T-helper 2 cell (primary cell): ENCODE measurements at places on chromosomes 6 and 20.
A peak's percentile ranks its signal among the peaks of the same experiment; 100 is the strongest.

DNA sequence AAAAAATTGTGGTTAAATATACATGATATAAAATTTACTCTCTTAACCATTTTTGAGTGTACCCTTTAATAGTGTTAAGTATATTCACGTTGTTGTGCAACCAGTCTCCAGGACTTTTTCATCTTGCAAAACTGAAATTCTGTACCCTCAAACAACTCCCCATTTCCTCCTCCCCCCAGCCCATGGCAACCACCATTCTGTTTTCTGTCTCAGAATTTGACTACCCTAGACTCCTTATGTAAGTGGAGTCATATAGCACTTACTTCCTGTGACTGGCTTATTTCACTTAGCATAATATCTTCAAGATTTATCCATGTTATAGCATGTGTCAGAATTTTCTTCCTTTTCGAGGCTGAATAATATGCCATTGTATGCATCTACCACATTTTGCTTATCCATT lies 5.1 kb downstream of the VPS16 start:
- no peak for DNase-seq

DNA sequence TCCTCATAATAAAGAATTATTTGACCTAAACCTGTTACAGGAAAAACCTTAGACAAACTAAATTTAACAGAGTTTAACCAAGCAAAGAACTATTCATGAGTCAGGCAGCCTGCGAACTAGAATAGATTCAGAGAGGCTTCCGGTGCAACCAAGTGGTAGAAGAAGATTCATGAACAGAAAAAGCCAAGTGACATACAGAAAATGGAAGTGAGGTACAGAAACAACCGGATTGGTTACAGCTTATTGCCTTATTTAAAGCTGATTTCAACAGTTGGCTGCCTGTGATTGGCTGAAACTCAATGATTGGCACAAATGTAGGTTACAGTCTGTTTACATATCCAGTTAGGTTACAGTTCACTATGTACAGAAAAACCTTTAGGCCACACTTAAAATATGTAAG lies 10.1 kb downstream of the PPP1R3G start:
- no peak for DNase-seq

DNA sequence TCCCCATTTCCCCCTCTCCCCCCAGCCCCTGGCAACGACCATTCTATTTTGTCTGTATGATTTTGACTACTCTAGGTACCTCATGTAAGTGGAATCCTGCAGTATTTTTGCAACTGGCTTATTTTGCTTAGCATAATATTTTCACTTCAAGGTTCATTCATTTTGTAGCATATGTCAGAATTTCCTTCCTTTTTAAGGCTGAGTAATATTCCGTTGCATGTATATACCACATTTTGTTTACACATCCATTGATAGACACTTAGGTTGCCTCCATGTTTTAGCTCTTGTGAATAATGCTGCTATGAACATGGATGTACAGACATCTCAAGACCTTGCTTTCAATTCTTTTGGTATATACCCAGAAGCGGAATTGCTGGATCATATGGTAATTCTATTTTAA lies 1.4 kb upstream of the UQCC2 start:
- DNase-seq: no peak

DNA sequence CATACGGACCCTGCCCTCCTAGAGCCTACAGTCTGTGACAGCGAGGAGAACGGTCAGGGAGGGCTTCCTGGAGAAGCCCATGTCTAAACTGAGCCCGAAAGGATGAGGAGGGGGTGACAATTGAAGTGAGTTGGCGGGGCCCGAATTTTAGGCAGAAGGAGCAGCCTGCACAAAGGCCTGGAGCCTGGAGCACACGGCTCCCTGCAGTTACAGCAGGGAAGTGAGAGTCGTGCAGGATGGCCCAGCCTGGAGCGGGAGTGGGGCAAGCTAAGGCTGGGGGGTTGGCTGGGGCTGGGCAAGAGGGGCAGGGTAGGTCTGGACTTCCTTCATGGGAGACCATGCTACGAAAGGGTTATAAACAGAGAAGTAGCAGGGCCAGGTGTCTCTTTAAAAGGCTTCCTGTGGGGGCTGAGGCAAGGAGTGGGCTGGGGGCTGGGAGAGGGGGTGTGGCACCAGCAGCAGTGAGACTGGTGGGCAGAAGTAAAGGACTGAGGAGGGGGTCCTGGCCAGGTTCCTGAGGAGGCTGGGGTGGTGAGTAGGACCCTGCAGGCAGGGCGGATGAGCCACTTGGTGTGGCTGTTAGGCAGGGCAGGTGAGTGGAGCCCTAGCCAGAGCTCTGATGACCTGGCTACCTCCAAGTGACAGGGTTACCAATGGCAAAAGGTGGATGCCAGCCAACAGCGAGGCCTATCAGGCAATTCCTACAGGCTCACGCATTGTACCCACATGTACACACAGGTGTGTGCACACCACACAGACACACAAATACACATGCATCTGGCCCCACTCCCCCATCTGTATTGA lies 119.2 kb downstream of the MRPL14 start:
- no peak for DNase-seq

GRCh38 chr6:168746643-168747042 lies 305.7 kb downstream of the SMOC2 start:
- DNase-seq: no peak

DNA sequence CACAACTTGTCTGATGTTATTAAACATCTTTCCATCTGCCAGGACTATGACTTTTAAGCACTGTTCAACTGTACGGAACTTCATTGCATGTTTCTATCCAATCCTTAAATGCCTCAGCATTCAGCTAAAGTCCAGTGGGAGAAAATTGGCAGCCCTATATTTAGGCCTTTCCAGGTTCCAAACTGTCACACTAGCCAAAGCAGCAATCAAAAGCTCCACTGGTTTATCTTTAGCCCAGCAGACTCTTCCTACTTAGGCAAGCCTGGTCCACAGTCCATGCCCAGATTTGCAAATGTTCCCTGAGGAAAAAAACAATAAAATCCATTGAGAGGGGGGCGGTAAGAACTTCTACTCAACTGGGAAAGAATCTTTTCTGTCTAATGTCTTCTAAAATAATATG lies 349.1 kb upstream of the GJE1 start:
- DNase-seq: no peak

DNA sequence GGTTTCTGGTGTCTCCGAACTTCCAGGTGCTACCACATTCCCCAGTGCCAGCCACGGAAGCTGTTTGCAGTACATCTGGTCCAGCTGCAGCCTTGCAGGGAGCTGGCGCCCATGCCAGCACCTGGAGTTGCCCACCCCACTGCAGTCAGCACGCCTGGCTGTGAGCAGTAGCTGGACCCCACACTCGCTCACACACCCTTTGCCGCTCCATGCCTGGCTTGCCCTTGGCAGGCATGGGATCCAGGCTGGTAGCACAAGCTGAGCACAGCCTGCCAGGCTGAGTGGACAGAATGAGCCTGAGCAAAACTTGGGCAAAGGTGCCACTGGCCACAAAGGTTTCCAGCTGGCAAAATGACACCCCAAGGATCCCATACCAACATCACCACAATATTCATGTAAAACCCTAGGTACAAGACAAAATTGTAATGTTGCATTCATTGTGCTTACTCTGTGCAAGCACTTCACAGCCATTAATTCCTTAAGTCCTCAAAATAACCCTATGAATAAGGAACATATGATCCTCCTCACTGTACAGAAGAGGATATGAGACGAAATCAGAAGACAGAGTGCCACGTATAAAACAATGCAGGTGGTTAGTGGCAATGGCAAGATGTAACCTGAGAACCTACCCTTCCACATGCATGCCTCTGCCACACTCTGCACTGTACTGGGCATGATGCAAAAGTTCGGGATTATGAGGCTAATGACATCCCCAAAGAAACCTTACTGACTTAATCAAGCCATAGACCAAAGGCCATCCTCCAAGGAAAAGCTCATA lies 18.3 kb downstream of the KIF16B start:
- no peak for DNase-seq

GRCh38 chr20:24950128-24950835 lies 1.2 kb downstream of the CST7 start:
- DNase-seq: no peak

GRCh38 chr6:80456724-80457438 lies 350.4 kb downstream of the BCKDHB start:
- DNase-seq: no peak

DNA sequence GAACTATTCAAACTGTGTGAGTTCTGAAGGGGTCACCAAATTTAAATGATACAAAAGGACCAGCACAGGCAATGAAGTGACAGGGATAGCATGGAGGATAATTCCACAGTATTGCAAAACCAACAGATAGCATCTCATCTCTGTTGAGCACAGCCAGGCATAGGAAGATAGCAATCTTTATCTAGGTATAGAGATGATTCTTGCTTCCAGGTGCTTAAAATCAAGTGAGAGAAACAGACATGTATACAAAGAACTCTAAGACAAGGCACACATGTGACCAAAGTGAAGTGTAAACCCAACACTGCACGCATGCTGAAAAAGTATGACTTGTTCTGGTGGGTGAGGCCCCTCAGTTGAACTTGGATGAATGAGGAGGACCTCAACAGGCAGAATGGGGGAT lies 48.4 kb upstream of the ARMC2 start:
- DNase-seq: no peak

GRCh38 chr6:167872538-167873210 lies 46.0 kb downstream of the AFDN start:
- no peak for DNase-seq

DNA sequence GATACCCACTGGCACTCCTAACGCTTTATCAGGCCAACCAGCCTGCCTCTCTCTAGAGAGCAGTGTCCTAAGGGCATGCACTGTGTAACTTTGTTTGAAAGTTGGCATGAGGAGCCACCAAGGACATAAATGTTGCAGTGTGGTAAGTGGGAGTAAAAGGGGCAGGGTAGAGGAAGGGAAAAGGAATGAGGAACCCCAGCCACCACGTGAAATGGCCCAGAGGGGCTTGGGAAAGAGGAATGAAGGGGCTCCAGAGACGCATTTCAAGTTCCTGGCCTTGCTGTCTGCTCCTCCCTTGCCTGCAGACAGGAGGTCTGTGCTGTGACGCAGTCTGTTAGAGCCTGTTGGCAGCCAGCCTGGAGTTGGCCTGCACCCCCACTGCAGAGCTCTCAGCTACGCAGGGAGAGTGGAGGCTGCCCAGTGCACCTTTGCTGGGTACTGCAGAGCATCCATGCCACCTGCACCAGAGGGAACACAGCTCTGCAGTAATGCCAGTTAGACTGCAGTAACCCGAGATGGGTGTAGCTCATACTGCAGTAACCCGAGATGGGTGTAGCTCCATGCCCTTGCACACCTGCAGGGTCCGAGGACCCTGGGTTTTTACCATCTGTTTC lies 86.8 kb upstream of the SNAP25 start:
- DNase-seq: no peak

DNA sequence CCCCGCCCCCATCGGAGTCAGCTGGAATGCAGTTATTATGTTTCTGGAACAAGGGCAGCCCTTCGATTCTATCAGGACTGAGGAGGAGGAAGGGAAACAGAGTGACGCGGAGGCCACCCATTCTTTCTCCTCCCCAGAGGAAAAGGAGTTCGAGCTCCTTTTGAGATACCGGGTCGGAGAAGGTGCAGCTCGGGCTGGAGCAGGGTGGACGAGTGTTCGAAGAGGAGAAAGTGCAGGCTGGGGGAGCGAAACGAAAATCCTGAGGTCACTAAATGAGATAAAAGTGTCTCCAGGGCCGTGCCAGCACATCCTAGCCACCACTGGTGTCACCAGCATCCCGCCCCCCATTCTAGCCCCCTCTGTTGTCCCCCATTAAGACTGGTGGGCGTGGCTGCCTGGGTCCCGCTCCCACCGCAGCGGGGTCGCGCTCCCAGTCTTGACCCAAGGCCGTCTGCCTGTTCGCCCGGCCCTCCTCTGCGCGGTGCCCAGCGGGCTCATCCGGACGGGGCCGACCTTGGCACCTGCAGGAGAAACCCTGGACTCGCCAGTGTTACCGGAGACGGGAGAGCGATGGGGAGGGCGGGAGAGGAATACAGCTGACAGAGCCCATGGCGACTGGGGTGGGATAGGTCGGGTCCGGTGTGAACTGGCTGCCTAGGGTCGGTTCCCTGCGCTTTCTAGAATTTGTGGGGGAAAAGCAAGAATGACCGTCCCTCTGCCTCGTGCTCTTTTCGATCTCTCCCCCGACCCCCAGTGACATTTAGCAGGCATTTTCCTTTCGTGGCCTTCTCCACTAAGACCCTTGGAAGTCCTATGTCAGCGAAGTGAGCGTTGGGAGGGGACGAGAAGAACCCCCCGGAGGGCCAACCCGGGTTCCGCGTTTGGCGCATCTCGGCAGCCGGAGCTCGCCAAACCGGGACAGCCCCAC lies 16.2 kb downstream of the FOXA2 start:
- DNase-seq: no peak

DNA sequence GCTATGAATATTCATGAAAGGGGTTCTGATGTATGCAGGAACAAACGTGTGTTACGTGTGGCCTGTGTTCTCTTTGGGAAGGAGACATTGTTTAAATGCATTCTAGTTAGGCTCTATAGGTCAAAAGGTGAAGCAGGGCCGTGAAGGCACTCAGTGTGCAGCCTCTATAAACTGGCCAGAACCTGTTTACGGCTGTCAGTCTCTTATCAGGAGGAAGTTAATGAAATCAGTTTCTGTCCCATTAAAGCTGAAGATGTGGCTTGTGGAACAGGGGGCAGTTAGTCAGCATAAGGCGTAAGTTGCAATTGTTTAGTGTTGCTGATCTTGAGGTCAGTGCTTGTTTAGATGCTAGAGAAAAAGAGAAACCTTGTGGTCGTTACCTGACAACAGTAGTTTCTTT lies 111.5 kb upstream of the KCNG1 start:
- DNase-seq: no peak

DNA sequence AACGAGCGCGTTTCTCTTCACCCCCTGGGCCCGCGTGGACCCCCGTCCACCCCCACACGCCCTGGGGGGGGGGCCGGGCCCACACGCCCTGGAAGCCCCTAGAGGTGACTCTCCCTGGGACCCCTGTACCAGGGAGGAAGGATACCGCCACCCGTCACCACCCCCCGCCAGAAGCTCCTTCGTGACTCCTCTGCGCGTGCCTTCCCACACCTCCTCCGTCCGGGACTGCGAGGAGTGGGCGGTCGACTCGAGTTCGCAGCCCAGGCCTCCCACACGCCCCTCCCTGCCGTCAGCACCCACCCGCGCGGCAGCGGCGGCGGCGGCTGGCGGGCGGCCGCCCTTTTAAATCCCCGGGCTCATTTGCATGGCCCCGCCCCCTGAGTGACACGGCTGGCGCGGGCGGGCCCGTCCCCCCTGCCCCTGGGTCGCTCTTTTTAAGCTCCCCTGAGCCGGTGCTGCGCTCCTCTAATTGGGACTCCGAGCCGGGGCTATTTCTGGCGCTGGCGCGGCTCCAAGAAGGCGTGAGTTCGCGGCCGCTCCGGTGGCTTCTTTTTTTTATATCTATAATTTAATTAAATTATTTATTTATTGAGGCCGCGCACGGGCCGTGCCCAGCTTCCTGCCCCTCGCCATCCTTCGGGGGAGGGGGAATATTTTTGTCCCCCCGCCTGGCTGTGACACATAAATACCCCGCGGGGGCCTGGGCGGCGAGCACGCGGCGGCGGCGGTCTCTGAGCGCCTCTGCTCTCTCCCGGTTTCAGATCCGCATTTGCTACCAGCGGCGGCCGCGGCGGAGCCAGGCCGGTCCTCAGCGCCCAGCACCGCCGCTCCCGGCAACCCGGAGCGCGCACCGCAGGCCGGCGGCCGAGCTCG lies at the start of gene HMGA1:
Gene HMGA1, plus strand, starts transcription at position 431 of the 873 bp plus-strand sequence. CDS start 3,908 bp downstream, outside the sequence.
- peak; percentile 80 for DNase-seq
